ENCODE measurements at places on chromosomes 1 and 21. TPM values are rescaled to one million over a fixed set of nuclear protein-coding genes. Genes with fewer than 3 reads are reported as not detected.

The MATN1 gene
- not detected for total RNA-seq

The B4GALT2 gene
- 56.5 TPM for total RNA-seq

The CRNN gene
- total RNA-seq, result not detected

The SLAMF8 gene
- total RNA-seq, result not detected

The PYHIN1 gene
- not detected for total RNA-seq

The TRPM2 gene
- total RNA-seq, result not detected

The TEX38 gene
- not detected for total RNA-seq

The CNTN2 gene
- total RNA-seq, result not detected

The SELE gene
- total RNA-seq, result not detected

Data from HepG2 (cell line).